ENCODE measurements at places on chromosomes 12 and 14.

- DNase-seq: no peak
Observed at GRCh38 chr12:124191024-124191359, 103.9 kb upstream of the RFLNA start.

GRCh38 chr12:96220902-96221301, 26.7 kb downstream of the ELK3 start:
- DNase-seq: no peak

- DNase-seq: no peak
Observed at GRCh38 chr14:104174051-104174450, 35.7 kb downstream of the KIF26A start.

- no peak for DNase-seq
Observed at GRCh38 chr14:90355540-90356518, 24.1 kb upstream of the NRDE2 start.

- DNase-seq: peak; percentile 58
Observed at GRCh38 chr14:102593825-102594137, 1.3 kb downstream of the RCOR1 start.

DNA sequence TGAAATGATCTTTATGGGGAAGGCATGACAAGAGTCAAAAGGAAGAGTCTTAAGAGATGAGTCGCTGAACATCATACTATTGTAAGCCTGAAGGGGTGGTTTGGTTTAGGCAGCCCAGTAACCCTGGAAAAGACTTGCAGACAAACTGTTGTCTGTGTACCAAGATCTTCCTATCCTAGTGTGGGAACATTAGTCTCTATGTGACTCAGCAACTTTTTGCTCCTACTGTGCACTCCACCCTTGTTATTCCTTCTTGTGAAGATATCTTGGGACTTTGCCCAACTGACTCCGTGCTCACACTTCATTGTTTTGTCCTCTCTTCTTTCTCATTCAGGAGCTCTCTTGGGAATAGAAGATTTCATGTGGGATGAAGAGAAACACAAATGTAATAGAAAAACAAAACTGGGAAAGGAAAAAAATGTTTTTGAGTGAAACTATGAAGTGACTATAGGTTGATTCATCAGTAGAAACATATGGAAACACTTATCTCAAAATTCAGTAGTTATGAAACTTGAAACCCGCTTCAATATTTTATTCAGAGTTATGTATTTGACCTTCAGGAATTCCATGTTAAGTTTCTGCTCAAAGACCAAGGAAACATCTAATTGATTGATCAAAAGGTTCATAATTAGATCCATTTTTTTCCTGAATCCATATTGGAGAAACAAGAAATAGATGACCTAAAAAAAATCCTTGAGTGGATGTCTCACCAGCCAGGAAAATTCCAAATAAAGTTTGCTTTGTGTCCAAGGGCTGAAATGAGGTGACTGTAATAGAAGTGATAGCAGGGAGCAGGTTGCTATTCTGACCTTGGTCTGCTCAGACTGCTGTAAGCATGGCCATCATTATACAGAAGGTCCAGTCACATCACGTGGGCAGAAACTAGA, 67.2 kb downstream of the BTG1 start:
- DNase-seq: no peak

DNA sequence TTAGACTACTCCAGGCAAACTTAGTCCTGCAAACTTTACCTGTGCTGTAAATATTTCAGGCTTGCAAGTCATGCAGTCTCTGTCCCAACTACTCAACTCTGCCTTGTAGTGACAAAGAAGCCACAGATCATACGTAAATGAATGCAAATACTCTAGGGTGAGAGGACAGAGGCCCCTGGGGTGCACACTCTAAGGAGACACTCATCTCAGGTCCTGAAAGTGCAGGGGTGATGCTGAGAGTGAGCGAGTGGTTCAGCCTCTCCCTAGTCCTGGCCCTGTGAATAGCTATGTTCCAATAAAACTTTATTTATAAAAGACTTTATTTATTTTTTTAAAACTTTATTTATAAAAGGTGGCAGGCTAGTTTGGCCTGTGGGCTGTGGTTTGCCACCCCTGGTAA, 34.9 kb downstream of the HCAR2 start:
- DNase-seq: no peak

- DNase-seq: no peak
Observed at GRCh38 chr14:74620497-74620921, 8.5 kb upstream of the LTBP2 start.

DNA sequence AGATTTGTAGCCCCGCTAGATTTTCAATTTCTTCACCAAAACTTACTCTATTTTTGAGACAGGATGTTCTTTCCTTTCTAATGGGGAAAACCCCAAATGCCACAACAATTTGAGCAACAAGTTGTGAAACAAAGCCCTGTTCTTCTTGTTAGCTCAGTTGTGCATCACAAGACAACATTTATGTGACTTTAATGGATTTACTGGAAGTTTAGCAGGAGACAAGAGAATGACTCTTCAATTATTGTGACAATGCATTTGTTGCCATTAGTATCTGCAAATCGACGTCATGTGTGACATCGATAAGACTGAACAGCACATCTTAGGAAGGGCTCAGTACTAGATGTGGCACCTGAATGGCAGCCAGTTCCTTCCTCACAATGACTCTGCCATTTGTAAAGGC, 1028.9 kb upstream of the TMEM132C start:
- no peak for DNase-seq

DNA sequence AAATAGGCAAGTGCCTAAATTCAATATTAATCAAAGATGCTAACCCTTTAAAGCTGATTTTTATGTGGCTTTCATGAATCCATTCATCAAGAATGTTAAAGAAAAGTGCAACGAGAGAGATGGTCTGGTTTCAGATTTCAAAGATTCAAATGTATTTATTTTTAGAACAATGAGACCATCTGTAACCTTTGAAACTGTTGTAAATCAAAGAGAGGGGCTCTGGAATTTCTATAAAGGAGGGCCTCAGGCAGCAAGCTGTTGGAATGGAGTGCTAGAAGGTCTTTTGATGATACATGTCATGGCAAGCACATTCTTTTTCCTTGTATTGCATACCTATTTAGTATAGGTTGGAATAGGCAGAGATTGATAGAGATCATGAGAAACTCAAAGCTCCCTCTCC, 433.0 kb downstream of the LRIG3 start:
- no peak for DNase-seq

DNA sequence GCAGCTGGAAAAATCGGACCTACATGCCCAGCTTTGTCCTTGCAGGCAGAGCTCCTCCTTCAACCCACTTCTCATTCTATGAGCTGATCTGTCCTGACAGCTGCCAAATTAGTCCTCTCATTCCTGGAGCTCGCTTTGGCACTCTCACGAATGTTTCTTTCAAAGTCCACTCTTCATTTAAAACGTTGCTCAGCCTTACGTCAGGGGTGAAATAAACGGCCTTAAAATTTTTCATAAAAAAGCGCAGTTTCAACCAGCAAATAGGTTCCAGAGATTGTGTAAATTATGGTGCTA, 120.9 kb upstream of the HIF1A start:
- DNase-seq: no peak

GRCh38 chr12:43284486-43285158, 267.4 kb downstream of the ADAMTS20 start:
- DNase-seq: no peak

DNA sequence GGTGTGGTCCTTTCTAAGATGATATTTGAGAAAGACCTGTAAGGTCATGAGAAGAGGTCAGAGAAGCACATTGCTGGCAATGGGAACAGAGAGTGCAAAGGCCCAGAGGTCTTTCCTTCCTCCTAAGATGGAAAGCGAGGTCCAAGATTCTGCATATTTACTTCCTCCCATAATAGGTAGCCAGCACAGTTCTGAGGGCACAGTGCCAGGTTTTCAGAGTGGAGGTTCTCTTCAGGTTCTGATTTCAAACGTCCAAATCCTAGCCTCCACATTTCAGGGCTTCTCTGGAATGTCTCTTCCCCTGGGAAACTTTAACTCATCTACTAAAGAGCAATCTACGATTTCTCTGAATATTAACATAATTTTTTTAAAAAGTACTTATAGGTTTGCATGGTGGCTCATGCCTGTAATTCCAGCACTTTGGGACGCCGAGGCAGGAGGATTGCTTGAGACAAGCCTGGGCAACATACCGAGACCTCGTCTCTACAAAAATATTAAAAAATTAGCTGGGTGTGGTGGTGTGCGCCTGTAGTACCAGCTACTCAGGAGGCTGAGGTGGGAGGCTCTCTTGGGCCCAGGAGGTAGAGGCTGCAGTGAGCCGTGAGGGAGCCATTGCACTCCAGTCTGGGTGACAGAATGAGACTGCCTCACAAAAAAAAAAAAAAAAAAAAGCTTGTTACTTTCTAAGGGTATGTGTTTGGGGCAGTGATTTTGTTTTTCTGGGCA, 526 bp upstream of the MRPL42 start:
- no peak for DNase-seq

All from HL-60 (cell line).